ENCODE measurements at places on chromosomes 4 and X.
A peak's percentile ranks its signal among the peaks of the same experiment; 100 is the strongest.

GRCh38 chr4:82360298-82361177 lies 13.3 kb downstream of the HNRNPD start:
- no peak for DNase-seq

DNA sequence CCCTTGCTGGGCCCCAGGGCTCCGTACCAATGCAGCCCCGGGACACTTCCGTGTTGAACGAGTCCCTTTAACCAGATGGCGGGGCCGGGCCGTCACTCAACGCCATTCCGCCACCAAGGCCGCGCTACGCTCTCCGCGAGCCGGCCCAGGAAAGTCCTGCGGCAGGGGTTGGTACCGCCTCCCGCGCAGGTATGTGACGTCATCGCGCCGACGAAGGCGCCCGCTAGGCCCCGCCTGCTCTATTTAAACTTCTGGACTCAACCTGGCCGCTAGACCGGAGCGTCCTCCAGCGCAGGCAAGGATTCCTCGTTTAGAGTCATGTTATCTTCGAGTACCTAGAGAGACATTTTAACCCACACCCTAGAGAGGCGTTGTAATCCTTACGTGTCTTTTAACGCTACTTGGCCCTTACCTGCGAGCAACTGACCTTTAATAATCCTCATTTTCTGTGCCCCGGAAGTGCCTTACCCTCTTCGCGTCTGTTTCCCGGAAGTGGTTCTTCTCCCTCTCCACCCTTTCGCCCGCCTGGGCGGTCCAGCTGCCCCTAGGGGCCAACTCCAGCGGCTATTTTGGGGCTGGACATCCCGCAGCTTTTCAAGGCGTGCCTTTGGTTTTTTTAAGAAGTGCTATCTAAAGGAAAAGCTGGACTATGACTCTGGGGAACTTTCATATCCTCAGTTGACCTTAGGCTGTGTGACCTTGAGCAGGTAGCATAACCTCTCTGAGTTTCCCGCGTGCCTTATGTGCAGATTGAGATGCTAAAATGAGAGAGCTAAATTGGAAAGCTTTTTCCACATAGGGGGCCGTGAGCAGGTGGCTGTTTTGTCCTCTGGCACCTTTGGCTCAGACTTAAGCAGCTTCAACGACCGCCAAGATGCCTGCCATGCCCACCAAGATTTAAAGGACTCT lies at the start of gene PNPLA4:
TSS of gene PNPLA4 (minus strand) at position 155 of the 909 bp plus-strand sequence. CDS start 1,294 bp downstream, outside the sequence.
- DNase-seq: peak; percentile 77

- no peak for DNase-seq
These were observed 150.4 kb upstream of the NOCT start for GRCh38 chr4:138864961-138865720.

DNA sequence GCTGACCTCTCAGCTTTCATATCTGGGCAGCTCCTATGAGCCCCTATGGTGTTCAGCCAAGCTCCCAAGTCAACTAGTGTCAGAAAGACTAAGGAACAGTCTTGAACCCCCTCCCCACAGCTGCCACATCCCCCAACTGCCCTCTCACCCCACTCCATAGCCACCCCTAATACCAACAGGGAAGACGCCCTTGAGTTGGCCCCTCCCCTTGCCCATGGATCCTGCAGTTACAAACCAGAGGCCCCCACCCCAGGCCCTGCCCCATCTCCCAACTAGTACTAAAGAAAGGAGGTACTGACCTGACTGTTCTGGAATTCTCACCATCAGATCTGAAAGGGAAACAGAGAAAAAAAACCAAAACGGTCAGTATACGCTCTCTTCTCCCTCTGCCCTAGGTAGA lies 10.2 kb upstream of the IQSEC2 start:
- no peak for DNase-seq

DNA sequence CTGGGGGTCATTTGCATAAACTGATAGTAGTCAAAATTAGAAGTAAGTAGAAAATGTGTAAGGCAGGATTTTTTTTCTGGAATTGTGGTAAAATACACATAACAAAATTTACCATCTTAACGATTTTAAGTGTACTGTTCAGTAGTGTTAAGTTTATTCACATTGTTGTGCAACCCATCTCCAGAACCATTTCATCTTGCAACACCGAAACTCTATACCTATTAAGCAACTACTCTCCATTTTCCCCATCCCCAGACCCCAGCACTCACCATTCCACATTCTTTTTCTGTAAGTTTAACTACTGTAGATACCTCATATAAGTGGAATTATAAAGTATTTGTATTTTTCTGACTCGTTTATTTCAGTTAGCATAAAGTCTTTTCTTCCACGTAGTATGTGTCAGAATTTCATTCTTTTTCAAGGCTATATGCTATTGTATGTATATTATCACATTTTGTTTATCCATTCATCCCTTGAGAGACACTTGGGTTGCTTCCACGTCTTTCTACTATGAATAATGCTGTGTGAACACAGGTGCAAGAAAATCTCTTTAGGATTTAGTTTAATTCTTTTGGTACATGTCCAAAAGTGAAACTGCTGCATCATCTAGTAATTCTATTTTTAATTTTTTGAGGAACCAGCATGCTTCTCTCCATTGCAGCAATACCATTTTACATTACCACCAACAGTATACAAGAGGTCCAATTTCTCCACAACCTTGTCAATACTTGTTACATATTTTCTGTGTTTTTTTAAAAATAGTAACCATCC lies 39.1 kb upstream of the NSUN7 start:
- DNase-seq: no peak

- DNase-seq: no peak
These were observed 3.0 kb downstream of the ATP11C start for GRCh38 chrX:139929876-139930275.

- DNase-seq: no peak
These were observed 208.6 kb downstream of the VEGFC start for GRCh38 chr4:176584031-176584606.

DNA sequence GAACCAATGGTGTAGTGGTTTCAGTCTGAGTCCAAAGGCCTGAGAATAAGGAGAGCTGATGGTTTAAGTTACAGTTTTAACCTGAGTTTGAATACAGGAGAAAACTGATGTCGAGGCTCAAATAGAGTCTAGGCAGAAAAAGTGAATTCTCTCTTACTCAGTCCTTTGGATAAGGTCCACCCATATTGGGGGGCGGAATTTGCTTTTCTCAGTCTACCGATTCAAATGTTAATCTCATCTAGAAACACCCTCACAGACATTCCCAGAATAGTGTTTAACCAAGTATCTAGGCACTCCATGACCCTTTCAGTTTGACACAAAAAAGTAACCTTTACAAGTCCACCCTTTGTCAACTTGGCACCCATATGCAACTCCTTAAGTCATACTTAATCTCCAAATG lies 216.0 kb downstream of the GRID2 start:
- no peak for DNase-seq

DNA sequence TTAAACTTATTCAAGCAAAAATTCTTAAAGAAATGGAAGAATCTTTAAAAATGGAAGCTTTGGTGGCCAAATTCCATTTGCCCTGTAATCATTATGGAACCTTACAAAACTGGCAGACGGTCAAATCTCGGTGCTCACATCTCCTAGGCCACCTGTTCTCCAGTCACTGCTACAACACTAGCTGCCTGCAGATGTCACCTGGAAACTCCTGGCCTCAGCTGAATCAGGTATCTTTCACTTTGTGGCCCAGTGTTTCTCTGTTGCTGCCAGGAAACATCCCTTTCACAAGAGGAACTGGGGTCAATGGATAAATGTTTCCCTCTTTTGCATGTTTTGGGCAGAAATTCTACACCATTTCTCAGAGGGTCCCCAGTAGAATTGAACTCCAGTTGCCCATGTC lies 4.2 kb upstream of the CXCL3 start:
- DNase-seq: no peak

DNA sequence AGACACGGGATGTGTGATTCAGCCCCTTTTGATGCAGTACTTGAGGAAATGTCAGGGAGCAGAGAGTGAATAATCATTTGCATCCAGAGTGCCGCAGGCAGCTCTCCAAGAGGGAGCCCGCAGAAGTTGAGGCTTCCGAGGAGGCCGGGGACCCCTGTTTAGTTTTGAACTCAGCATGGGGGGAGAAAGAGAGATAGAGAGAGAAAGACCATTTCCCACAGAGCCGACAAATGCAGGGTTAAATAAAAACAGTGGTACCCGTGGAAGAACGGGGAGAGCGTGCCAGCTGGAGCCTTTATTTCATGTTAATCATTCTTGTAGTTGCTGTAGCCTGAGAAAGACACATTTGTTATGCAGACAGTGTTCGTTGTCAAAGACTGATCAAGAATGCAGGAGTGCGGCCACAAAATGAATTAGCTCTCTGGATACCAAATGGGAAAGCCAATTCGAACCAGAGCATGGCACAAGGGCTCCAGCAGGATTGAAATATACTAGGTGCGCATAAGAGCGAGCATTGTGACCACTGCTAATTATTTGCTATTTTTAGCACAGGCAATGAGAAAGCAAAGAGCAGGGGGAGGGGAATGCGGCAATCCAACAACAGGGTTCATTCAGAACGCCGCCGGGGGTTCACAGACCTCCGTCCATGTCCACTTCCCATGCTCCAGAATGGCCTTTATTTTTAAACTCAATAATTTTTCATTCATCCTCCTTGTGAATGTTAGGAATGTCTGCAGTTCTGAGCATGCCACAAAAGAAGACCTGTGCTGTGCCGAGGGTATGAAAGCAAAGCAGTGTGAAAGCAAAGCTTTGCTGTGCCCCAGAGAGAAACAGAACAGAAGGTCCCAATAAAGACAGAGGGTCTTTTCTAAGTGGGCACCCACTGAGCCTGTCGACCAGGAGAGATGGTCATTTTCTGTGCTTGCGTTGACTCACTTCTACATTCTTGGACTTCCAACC lies 243.9 kb upstream of the VCX3A start:
- DNase-seq: no peak

DNA sequence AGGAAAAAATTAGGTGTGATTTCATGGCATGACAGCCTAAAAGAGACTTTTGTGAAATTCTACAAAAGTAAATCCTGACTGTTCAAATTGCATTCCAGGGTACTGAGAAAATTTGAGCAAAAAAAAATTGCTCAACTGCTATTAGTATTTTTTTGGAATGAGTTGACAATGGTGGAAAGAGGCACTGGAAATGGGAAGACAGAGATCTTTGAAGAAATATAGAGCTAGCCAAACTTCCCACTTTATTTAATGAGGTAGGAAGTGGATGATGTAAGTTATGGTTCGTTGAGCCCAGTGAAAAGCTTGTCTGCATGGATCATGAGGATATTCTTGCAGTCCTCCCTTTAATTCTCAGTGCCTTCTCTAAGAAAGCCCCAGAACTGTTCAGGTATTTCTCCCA lies 183.8 kb downstream of the PTTG2 start:
- DNase-seq: no peak

GRCh38 chr4:111707491-111707890 lies 437.8 kb upstream of the FAM241A start:
- DNase-seq: no peak

GRCh38 chr4:78876568-78877320 lies 62.5 kb downstream of the PAQR3 start:
- DNase-seq: no peak

GRCh38 chr4:151887031-151887815 lies 126.4 kb upstream of the GATB start:
- DNase-seq: no peak

DNA sequence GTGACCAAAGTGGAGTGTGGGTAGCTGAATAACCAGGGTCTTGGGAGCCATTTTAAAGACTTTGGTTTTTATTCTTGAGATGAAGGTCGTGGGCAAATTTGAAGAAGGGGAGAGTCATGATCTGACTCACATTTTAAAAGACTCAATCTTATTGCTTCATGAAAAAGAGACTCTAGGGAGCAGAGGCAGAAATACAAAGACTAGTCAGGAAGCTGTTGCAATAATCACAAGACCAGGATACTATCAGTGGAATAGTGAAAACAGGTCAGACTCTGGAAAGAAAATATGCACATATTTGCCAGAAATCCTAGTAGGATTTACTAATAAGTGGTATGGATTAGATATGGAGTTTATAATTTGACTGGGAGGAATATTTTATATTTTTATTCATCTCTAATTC lies 448.4 kb downstream of the RAPGEF2 start:
- DNase-seq: no peak

DNA sequence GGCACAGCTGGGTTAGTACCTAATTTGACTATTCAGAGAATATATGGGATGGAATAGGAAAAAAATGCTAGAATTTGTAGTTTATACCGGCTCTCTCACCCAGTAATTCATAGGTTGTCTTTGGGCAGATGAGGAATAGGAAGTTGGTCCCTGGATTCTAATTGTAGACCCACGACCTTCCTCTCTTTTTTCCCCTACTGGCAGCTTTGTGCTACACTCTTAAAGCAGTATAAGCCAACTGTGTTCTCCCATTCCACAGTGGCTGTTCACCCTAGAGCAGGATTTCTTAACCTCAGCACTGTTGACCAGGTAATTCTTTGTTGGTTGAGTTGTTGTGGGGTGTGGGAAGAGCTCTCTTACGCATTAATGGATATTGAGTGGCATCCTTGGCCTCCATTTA lies 92.9 kb downstream of the FNIP2 start:
- DNase-seq: no peak

- DNase-seq: no peak
These were observed 297.6 kb upstream of the STS start for GRCh38 chrX:6849716-6850414.

- DNase-seq: no peak
These were observed 1299.9 kb downstream of the C4orf33 start for GRCh38 chr4:130395871-130396270.

DNA sequence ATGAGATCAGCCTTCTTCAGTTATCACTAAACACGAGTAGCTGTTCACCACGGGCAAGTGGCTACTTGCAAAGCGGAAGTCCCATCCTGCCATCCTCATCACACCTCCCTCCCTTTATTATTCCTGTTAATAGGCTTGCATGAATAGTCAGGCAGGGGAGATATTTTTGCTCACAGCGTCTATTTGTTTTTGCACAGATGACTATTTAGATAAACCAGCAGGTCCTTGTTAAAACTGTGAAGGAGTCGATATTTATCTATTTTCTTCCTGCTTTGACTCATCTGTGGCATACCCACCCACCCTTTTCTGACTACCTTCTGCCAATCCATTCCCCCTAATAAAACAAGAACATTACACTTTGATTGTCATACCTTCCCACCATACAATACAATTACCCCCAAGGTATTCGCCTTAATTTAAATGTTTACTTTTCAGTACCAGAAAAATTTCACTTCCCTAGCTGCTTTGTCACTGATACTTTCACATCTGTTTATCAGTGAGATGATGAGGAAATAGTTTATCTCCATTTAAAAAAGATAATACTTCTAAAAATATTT lies 96.6 kb upstream of the BANK1 start:
- peak; percentile 18 for DNase-seq

DNA sequence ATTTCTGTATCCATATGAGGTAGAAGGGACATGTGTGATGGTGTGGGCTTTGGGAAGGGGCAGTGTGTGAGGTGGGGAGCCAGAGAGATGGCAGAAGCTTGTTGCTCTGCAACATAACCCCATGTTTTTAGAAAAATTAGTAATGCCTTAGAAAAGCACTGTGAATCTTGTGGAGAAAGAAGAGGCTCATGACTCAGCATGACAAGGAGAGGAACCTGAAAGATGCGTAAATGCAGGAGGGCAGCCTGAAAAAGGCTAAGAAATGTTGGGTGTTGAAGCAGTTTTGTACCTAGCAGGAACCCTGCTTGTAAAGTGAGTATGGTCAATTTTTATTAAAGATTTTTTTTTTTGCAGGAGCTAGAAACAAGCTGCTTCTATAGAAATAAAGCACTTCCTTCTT lies 59.8 kb downstream of the ARSJ start:
- DNase-seq: no peak
